Amygdala (tissue), 56 donors: ENCODE measurements at places on chromosomes 13 and 19.

DNA sequence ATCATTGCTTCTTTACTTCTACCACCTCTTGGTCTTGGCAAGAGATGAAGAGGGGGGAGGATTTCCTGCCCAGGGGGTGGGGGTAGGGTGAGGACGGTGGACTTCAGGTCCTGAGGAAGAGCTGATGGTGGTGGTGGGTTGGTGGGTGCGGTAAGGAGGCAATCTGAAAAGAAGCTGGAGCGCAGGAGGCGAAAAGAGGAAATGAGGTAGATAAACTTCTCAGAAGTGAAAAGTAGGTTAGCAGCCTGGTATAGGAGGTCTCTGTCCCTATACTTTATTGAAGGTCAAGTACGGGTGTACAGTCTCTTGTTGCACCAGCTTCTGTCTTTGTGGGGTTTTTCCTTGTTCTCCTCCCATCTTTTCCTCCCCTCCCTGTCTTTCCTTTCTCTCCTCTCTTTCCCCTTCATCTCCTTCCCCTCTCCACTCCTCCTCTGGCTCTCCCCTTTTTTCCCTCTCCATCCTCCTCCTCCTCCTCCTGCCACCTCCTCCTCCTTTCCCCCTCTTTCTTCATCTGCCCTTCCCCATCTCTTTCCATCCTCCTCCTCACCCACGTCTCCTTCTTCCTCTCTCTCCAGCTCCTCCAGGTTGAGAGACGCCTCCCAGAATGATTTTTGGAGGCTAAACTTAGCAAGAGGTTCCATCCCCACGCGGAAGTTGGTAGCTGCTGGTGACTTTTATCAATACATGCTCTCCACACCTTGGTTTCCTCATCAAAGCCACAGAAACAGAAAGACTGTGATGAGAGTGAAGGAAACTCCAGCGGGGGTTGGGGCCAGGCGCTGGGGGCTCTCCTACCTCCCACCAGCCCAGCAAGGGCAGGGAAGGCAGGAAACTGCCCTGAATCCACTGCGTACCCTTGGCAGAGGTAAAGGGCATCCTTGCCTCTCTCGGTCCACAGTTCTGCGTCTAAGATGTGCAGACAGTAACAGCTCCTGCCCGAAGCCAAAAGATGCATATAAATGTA, 15.3 kb downstream of the TNFSF14 start:
- no peak for DNase-seq

GRCh38 chr13:82356667-82357410, 1525.4 kb downstream of the SLITRK1 start:
- no peak for DNase-seq

DNA sequence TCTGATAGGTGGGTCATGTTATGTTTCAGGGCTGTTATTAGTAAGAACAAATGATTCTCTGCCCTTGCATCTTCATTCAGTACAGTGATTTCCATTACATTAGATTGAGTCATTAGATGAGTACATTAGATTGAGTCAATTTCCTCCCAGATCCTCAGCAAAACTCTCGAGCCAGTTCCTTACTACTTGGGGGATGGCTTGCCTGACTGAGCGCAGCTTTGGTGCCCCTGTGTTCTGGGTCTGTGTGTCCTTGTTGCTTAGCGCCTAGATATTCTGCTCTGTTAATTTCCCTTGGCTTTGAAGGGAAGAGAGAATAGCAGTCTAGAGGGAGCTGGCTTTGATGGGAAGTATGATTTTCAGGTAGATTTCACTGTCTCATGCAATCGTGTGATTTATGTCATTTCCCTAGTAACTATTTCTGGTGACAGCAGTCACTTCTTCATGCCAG, 19.1 kb upstream of the SCEL start:
- no peak for DNase-seq

- DNase-seq, result no peak
Measured at GRCh38 chr19:20067943-20068342, 9.9 kb upstream of the ZNF90 start.

- no peak for DNase-seq
Measured at GRCh38 chr19:3844596-3844995, 24.2 kb downstream of the ZFR2 start.

DNA sequence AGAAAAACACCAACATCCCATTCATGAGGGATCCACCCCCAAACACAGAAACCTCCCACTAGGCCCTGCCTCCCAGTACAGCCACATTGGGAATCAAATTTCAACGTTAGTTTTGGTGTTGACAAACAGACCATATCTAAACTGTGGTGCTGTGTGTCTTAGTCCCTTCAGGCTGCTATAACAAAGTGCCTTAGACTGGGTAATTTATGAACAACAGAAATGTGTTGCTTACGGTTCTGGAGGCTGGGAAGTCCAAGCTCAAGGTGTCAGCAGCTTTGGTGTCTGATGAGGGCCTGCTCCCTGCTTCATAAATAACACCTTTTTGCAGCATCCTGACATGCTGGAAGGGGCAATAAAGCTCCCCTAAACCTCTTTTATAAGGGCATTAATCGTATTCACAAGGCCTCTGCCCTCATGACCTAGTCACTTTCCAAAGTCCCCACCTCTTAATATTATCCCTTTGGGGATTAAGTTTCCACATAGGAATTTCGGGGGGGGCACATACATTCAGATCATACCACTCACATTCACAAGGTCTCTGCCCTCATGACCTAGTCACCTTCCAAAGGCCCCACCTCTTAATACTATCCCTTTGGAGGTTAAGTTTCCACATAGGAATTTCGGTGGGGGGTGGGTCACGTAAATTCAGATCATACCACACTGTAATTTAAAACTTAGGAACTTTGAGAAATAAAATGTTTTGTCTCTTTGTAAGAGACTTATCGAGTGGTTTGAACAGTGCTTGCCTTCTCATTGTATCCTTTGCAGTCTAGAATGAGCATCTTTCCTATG, 27.5 kb downstream of the ZNF507 start:
- no peak for DNase-seq

GRCh38 chr13:110525328-110526319, 35.9 kb downstream of the RAB20 start:
- no peak for DNase-seq

DNA sequence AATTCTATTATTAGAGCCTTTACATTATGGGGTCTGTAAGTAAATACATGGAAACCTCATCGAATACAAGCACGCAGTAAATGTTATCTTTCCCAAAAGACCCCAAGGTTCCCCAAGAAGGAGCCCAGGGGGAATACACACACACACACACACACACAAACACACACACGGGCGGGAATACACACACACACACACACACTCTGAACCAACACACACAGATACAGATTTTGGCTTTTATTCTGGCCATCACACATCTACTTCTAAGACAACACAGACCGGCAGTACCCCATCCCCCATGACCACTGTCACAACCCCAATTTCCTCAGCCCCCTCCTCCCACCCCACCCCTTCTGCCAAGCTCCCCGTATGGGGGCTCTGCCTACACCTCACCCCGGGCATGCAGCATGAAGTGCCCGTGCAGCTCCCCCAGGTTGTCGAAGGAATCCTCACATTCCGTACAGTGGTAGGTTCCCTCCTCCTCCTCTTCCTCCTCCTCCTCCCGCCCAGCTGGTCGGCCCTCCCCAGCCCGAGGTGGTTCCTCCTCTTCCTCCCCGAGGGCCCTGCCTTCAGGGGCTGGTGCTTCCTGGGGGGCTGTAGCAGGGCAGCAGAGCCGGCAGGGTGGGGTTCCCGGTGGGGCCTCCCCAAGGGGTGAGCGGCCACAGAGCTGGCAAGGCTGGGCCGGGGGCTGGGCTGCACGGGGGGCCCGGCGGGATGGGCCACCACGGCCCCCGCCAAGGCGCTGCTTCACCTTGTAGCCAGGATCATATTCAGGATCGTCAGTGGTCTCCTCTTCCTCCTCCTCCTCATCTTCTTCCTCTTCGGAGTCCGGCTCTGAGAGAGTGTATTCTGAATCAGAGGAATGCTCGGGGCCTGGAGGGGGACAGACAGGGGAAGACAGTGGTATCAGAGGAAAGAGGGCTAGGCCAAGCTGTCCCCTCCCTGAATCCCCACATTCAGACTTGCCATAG, 4.4 kb upstream of the SRRM5 start:
- DNase-seq, result no peak

GRCh38 chr13:86383561-86383960, 584.3 kb upstream of the SLITRK6 start:
- no peak for DNase-seq

DNA sequence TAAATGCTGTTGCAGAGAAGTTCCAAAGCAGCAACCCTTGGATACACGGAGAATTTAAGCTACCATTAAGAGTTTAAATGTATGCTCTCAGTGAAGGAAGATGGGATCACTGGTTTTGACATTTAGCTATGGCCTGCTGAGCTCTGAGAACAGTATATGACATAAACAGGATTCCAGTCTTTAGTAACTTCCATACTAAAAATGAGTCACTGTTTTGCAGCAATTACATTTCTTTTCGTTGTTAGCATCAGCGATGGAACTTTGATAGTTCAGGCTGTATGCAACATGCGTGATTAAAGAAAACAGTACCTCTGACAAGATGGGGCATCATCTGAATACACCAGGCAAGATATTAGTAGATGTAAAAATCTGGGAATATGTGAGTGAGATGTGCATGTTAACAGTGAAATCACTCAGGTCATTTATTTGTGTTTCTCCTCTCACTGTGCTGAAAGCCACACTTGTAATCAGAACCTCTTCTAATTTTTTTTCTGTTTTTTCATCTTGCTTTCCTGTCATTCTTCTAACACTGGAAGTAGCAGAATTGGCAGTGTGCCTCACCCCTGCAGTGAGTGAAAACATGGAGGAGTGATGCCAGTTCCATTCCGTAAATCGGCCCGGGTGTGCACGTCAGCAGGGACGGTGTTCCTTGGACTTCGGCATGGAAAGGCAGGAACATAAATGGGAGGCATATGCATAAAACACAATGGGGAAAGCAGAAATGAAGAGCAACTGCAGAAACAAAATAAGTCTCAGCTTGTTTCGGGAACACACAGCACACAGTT, 361.5 kb downstream of the OXGR1 start:
- no peak for DNase-seq

GRCh38 chr13:106376401-106377112, 158.9 kb downstream of the EFNB2 start:
- DNase-seq, result no peak

DNA sequence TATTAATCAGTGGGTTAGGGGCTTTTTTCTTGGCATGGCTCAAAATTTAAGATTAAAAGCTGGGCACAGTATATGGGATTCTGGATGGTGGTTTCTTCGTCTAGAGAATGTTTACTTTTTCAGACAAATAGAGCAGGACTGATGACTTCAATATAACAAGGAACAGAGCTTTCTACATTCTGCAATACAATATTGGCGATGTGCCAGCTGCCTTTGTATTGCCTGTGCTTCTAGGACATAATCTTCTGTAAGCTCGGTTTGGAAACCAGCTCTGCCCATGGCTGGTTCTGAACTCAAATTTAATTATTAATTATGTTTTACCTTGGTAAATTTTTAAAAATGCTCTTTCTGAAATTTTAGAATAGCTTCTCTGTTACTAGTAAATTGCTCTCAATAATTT, 139.1 kb upstream of the TRPC4 start:
- no peak for DNase-seq

GRCh38 chr13:22243469-22244163, 572.7 kb downstream of the FGF9 start:
- DNase-seq, result no peak

- no peak for DNase-seq
Measured at GRCh38 chr13:91904597-91904996, 506.2 kb downstream of the GPC5 start.

- DNase-seq, result no peak
Measured at GRCh38 chr13:99865420-99865930, 106.1 kb downstream of the ZIC5 start.

DNA sequence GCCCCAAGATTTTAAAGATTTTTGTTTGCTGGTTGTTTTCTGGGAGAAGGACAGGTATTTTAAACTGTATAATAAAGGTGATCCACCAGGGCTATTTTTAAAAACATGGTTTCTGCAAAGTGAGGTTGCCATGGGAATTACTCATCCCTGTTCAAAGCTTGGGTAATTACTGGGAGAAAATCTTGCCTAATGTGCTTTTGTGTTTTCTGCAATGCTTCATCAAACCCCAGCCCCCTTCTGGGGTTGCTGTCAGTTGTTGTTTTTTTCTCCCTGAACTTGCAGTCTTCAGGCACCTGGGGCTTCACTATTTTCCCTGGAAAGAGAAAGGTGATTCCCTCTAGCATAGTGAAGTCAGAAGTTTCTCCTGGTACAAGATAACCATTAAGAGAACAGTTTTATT, 277.2 kb downstream of the NALCN start:
- DNase-seq, result no peak

DNA sequence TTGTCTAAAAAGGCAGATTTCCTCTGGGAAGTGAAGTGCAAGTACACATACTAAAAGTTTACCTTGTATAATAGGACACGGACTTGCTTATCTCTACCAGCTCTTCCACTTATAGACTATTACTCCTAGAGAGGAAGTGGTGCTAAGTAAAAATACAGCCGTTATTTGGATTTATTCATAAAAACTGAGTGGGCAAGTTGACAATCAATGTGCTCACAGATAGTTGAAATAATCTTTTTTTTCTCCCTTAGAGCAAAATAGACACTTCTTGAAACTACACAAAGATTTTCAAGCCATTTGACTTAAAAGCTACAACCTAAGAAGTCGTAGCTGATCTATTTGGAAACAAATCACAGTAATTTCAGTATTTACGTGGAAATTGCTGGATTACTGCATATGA, 2584.7 kb upstream of the PCDH20 start:
- no peak for DNase-seq

DNA sequence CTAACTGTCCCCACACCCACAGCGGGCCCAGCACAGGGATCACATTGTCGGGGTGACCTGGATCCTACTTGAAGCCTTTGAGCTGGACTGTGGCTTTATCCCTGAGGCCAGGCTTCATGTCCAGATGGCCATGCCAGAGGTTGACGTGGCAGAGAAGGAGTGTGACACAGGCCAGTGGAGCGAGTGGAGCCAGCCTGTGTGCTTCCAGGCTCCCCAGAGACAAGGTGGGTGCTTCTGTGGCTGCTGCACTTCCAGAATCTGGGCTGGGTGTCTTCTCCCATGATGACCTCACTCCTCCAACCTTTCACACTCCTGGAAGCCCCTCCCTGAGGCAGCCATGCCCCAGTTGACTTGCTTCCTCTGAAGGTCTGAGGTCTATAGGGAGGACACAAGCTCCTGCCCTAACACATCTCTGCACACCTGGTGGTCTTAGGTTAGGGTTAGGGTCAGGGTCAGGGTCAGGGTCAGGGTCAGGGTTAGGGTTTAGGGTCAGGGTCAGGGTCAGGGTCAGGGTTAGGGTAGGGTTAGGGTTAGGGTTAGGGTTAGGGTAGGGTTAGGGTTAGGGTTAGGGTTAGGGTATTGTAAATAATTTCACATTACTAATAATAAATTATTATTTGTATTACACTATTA, 13.1 kb upstream of the MZF1 start:
- no peak for DNase-seq

GRCh38 chr19:11141937-11142527, 13.6 kb downstream of the SPC24 start:
- DNase-seq, result no peak

- no peak for DNase-seq
Measured at GRCh38 chr13:26585136-26585535, 27.7 kb downstream of the WASF3 start.

GRCh38 chr13:73133531-73133930, 74.7 kb downstream of the KLF5 start:
- no peak for DNase-seq

GRCh38 chr13:40996426-40997092, 22.6 kb downstream of the ELF1 start:
- DNase-seq, result no peak

GRCh38 chr19:10842788-10843187, 5.4 kb upstream of the C19orf38 start:
- no peak for DNase-seq
